ENCODE measurements at places on chromosomes 16 and 17. TPM values are rescaled to one million over a fixed set of nuclear protein-coding genes. Genes with fewer than 3 reads are reported as not detected.

DNA sequence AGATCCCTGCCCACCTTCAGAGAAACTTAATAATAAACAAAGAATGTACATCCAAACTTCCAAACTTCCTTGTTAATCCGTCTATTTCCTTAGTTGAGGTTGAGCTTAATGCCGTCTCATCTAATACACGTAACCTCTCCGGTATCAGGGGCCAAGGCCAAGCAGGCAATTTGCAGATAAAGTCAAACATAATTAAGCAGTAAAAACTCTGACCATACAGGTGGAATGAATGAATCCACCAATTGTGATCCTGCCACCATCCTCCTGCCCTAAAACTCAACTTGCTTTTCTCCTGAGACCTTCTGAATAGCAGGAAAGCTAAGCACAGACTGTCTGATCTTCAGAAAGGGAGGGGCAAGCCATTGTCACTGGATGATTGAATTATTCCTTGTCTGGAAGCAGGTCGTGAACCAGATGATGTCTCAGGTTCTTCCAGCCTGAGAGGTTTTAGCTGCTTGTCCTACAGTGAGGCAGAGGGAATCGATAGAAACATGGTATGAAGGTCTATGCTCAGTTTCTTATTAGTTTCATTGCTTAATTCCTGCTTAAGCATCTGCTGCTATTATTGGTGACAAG, 1111.8 kb upstream of the EEF2KMT start:
- DNase-seq: no peak

DNA sequence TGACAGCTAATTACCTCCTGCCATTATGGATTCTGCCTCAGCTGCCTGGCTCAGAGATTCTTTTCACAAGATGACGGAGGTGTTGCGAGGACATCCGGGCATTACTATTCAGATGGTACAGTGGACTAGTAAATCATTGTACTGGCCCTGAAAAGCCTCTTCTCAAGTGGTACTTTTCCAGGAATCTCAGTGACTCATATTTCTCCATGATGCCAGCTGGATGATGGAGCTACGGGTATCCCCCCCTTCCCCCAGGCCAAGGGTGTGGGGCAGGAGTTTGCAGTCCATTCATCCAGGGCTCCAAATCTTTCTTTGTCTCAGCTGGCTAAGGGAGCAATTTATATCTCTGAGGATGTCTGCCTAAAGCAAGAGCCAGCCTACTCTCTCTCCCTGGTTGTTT, 107.7 kb upstream of the GPR139 start:
- DNase-seq: no peak

DNA sequence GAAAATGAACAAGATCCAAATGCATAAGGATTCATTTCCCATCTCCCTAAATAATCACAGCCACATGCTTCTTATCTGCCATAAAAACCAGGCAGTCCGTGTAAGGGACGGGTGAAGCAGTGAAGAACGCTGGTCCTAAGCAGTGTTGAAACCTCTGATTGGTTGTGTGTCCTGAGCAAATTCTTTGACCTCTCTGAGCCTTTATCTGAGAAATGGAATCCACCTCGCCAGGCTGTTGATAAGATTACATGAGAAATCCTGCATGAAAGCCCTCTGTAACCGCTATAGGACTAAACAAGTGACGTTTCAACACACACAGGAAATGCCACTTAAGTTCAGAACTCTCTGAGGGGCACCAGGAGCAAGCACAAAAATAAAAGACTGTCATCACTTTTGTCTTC, 26.8 kb downstream of the GAS7 start:
- DNase-seq: no peak

DNA sequence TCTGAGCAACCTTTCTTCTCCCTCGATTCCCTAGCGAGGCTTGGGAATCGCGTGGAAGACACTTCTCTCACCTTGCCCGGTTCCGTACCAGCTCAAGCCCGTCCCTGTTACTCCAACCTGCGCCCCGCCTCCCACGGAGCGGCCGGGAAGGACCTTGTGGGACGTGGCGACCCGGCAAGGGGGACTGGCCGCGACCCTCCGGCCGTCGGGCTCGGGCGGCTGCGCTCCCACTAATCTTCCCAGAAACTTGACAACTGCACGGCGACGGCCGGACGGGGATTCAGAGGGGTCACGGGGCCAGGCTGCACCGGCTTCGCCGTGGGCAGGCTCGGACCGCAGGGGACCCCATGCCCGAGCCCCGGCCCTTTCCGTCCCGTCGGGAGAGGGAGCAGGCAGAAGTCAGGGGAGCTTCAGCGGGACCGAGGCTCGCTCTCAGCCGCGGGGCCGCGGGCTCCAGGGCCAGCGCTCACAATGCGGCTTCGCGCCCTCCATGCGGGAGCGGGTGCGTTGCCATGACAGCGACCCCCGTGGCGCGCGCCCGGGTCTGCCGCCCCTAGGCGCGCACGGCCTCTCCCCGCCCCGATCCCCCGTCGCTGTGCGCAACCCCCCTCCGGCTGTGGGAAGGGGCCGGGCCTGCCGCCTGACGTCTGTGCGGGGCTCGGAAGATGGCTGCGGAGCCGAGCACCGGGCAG, at the start of gene SGSM2:
SGSM2 (plus strand) TSS at position 650 of the 692 bp plus-strand sequence. CDS start 188 bp downstream, outside the sequence.
- DNase-seq: no peak

DNA sequence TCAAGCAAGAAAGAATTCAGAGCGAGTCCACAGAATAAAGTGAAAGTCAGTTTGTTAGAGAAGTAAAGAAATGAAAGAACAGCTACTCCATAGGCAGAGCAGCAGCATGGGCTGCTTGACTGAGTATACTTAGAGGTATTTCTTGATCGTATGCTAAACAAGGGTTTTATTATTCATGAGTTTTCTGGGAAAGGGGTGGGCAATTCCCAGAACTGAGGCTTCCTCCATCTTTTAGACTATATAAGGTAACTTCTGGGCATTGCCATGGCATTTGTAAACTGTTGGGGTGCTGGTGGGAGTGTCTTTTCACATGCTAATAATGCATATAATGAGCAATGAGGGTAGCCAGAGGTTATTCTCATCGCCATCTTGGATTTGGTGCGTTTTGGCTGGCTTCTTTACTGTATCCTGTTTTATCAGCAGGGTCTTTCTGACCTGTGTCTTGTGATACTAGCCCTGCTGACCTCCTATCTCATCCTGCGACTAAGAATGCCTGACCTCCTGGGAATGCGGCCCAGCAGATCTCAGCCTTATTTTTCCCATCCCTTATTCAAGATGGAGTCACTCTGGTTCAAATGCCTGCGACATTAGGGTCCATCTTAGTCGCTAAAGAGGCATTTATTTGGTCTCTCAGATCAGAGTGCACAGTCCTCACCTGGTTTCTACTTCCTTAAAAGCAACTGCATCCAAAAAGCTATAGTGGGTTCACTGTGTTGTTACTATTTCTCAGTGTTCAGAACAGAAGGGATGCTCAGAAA, 100.6 kb upstream of the CACNG5 start:
- no peak for DNase-seq

GRCh38 chr16:77111056-77111565, 79.9 kb upstream of the MON1B start:
- no peak for DNase-seq

DNA sequence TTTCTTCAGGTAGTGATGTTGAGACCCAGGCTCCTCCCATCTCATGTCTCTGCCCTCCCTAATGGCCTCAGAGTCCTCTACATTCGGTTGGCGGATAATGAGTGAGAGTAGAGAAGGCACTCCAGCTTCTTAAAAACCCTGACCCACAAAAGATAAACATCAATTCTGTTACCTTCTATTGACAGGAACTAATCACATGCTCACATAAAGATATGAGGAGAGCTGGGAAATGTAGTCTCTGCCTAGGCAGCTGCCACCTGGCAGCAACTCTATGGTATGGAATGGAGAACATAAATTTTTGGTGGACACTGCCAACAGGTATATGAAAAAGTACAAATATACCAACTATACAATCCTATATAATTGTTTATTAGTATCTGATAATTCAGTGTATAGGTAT, 110.7 kb upstream of the HLF start:
- DNase-seq: no peak

GRCh38 chr16:89599451-89599858, 14.0 kb upstream of the DPEP1 start:
- DNase-seq: no peak

GRCh38 chr17:17698869-17699351, 17.7 kb downstream of the RAI1 start:
- peak; percentile 44 for DNase-seq

GRCh38 chr16:75189638-75190245, 17.2 kb downstream of the CTRB2 start:
- DNase-seq: no peak

DNA sequence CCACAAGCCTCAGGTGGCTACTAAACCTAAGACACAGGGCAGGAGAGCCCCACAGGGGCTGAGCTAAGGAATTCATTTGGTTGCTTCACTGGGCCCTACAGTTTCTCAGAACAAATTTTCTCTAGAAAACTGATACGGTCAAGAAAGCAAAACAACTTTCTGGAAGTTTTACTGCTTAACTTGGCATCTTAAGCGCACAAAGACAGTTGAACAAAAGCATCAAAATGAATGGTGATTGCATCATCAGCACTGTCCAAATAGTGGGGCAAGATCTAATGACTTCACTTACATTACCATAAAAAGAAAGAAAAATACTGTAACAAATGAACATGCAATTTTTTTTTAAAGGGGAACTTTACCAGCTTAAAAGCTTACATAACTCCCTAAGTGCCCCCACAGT, 47.6 kb downstream of the XPO6 start:
- DNase-seq: no peak

- no peak for DNase-seq
These were observed 233.1 kb upstream of the WSCD1 start for GRCh38 chr17:5837055-5837491.

DNA sequence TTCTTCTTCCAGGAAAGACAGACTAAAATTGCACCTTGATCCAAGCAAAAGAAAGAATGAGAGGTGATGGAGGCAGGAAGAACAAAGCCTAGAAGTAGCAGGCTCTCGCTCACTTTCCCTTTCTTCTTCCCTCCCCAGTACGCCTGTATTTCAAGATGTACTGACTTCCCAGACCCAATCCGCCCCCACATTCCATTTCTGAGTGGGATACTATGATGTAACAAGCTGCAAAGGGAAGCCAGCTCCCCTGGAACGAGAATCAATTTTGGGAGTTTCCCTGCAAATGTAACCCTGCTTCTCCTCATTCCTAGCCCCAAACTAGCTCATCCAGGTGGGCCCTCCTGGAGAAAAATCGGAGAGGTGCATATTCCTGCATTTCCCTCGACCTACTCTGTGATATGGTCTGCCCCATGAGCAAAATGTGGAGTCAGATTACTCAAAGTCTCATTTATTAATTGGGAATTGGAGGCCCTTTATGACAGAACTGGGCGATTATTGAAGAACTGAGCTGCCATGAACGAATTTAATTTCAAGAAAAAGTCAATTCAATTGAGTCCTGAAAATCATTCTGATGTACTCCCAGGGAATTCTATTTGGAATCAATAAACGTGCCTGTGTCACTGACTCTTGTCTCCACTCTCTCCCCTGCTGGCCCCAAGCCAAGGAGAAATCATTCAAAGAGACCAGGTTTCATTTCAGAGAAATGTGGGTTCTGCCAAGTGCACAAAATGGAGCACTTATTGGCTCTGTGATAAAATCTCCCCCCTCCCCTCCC, 398.9 kb downstream of the SHISA9 start:
- no peak for DNase-seq

PSMC3IP gene
- 5.1 TPM for total RNA-seq

NPIPB13 gene
- total RNA-seq: 12.5 TPM

NAE1 gene
- 46.1 TPM for total RNA-seq

KRTAP4-12 gene
- total RNA-seq: not detected
